ENCODE measurements at places on chromosomes 6 and 20.
A peak's percentile ranks its signal among the peaks of the same experiment; 100 is the strongest.

GRCh38 chr20:13533946-13534345 lies 104.8 kb downstream of the TASP1 start:
- no peak for DNase-seq

GRCh38 chr6:89970609-89971337 lies 76.5 kb downstream of the GJA10 start:
- no peak for DNase-seq

DNA sequence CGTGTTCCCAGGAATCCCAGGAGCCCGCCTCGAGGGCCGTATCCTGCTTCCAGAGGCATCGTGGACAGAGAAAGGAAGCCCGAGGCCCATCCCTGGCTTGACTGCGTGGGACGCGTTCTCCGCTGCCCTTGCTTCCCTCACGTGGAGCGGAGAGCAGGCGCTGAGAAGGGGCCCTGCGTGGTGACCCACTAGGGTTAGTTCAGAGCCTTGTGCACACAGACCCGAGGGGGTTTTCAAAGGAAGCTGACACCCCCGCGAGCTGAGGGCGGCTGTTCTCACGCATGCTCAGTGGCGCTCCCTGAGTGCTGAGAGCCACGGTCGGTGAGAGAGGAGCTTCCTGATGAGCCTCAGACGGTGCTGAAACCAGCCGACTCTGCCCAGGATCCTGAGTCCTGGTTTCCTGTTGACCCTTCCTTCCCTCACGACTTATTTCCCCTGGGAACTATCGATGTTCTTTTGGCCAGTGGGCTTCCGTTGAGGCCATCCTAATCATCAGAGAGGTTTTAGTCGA lies 28.9 kb upstream of the CCR6 start:
- peak; percentile 50 for DNase-seq

DNA sequence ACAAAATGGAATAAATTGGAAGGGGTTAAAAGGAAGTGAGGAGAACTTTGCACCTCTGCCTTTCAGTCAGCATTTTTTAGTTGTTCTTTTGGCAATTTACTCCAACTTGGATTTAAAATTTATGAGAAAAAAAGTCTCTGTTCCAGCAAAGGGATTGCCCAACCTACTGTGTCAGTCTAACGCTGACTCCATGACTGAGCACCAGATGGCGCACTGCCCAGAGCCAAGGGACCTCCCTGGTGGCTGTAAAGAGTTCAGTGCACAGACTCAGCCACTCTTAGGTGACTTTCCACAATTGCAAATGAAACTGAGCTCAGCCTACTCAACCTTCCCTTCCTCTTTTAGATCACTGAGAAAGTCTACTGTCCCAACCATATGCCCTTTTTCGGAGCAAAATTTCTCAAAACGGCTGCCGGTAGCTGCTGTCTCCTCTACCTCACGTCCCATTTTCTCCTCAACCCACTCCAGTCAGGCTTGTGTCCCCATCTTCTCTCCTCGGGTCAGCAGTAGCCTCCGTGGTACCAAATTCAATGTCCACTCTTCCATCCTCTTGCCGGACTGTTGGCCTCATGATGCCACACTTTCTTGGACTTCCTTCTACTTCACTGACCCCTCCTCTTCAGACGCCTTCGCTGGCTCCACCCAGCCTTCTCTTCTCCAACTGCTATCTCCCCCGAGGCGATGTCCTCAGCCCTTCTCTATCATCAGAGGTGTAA lies 38.7 kb downstream of the GSTA2 start:
- peak; percentile 14 for DNase-seq

- no peak for DNase-seq
These were observed 7.6 kb upstream of the ADGRF4 start for GRCh38 chr6:47690791-47691190.

- DNase-seq: no peak
These were observed 942 bp downstream of the ACAT2 start for GRCh38 chr6:159762681-159763293.

- no peak for DNase-seq
These were observed 34.3 kb upstream of the POU5F1 start for GRCh38 chr6:31204751-31205145.

DNA sequence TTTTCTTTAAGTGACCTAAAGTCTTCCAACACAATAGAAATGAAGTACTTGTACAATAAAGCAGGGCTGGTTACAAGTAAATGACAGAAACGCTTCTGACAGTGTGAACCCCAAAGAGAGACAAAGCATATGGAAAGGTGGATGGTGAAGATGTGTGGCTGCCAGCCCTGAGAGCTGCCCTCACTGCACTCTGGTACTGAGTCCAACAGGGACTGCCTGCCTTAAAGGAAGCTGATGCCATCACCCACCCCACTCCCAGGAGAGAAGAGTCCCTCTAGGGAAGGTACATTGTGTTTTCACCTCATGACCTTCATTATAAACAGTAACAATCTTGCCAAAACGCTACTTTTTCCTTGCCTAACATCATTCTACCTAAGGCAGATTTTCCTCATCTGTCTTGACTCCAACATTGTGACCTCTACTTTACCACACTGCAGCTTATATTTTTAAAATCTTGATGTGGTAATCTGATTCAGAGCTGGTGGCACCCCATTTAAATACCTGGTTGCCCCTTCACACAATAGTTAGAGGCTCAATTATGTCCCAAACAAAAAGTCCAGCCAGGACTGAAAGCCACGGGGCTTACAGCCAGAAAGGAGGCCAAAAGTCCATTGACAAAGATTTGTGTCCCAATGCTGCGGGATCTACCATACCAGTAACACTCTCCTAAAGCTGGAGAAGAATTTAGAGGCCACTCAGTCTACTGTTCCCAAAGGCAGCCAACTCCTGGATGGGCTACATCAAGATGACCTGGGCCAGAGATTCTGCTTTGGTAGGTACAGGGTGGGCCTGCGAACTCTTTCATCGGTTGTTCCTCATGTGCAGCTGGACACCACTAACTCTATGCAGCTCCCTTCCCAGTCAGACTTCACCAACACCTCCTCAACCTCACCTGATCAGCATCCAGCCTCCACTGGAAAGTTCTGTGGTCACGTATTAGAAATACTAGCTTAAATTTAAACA lies 4.4 kb downstream of the APMAP start:
- no peak for DNase-seq

GRCh38 chr6:137230547-137230946 lies 11.4 kb upstream of the IFNGR1 start:
- DNase-seq: no peak

- no peak for DNase-seq
These were observed 139.8 kb downstream of the ZDHHC14 start for GRCh38 chr6:157520596-157521361.

DNA sequence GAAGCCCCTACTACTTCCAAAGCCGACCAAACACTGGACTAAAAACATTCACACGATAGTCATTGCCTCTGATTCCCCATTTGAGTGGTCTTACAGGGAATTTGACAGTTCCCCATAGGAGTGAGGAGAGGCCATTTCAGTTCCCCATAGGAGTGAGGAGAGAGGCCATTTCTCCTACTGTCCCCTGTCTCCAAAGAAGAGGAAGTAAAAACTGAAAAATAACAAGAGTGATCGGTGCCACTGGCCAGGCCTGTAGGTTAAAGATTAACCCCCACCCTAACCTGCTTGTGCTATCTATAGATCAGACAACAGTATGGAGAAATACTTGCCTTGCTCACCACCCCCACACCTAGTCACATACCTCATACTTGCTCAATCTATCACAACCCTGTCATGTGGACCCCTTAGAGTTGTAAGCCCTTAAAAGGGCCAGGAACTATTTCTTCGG lies 204.0 kb upstream of the MOCS1 start:
- no peak for DNase-seq

- no peak for DNase-seq
These were observed 107.4 kb downstream of the PXDC1 start for GRCh38 chr6:3643921-3644738.

- DNase-seq: no peak
These were observed 286.7 kb upstream of the POU3F2 start for GRCh38 chr6:98547634-98548033.

DNA sequence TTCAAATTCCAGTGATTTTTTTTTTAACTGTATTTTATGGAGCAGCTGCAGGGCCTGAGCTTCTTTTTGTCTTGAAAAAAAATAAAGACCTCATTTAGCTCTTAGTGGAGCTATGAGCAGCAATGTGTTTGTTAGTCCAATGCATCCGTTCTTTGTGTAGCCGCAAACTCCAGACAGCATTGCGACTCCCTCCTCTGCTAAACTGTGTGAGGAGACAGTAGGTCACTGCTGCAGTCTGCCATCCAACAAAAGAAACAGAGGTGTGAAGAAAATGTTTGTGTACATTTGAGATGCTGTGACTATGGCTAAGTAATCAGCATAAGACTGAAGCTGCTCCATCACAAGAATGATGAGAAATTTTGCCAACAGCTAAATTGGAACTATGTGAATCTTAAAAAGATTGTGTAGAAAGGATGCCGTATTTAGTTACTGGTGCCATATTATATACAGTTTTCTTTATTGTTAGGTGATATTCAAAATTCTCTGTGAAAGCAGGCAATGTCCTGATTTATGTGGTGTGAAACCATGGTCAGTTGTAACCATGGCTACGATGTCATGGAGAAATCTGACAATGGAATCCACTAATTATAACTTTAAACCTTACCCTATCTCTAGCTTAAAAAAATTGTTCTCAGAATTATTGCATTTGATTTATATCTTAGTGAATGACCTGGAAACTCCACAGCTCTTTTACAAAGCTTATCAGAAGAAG lies 428.8 kb upstream of the EPHA7 start:
- DNase-seq: no peak

GRCh38 chr6:169445661-169446581 lies 192.3 kb upstream of the THBS2 start:
- DNase-seq: no peak

GRCh38 chr6:19210849-19211590 lies 626.1 kb upstream of the ID4 start:
- no peak for DNase-seq

- no peak for DNase-seq
These were observed 11.3 kb upstream of the TMEM181 start for GRCh38 chr6:158548418-158549161.

- DNase-seq: no peak
These were observed 16.7 kb downstream of the UBE2V1 start for GRCh38 chr20:50096237-50096636.

GRCh38 chr6:133637874-133638273 lies 251.0 kb upstream of the TCF21 start:
- no peak for DNase-seq

DNA sequence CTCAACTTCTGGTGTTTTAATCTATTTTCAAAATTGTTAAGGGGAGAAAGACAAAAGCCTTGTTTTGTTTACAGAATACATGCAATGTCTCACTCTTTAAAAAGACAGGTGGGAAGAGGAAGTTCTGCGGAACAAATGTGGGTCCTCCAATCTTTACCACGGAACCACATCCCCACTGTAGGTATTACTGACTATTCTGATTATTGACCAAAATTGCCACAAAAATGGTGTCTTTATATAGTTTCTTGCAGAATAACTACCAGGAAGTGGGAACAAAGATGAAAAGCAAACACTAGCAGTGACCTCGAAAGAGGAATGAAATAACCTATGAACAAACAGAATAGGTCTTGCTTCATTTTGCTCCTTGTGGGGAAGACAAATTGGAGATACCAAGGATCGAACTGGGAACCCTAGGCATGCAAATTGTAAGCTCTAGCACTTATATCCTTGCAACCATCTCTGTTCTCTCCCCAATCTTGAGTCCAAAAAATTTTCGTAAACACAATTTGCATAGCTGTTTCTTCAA lies 106.7 kb downstream of the GPX5 start:
- no peak for DNase-seq

- DNase-seq: no peak
These were observed 28.5 kb upstream of the ADGRF4 start for GRCh38 chr6:47669684-47670513.

DNA sequence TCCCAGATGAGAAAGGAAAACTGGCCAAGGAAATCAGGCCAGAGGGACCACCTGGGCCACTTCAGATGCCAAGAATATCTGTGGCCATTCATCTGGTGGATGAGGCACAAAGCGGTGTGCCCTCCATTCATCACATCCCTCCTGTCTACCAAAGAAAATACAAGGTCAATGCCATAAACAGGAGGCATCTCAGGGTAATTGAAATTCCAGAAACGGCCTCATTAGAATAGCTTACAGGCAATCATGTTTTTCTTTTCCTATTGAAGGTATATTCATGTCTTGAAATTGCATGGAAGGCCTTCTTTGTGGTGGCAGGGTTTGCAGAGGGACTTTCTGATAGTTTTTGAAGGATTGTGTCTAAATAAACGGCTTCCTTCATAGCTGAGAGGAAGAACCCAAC lies 578.3 kb downstream of the HAO1 start:
- DNase-seq: no peak

GRCh38 chr6:129059650-129060049 lies 176.7 kb downstream of the LAMA2 start:
- no peak for DNase-seq

GRCh38 chr6:33992191-33992590 lies 153.7 kb downstream of the GRM4 start:
- DNase-seq: no peak

DNA sequence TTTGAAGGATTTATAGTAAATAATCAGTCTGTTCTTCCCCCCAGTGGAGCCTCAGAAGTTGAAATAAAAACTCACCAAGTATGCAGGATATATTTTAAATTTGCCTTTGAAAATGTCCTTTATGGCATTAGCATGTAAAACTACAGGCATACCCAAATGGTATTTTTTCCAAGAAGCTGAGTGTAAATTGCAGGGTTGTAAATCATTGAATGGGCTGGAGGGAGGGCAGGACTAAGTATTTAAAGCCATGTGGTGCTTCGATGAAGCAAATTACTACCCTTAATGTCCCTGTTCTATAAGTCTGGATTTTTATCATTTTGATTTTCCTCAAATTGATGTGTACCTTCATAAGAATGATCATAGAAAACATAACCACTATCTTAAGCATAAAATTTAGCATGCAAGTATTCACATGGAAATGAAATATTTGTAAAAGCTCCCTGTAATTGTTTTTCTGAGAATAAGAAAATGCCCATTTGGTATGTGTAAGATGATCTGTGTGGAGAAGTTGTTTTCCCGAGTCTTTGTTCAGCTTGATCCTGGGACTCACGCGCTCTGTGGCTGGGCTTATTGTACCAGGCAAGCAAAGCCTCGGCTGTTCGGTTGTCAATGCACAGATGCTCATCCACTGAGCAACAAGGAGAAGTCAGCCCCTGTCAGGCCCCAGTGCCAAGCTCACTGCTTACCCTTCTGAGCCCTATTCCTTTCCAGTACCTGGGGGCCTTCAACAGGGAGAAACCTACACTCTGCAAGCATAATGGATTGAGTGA lies 66.7 kb downstream of the CD164 start:
- no peak for DNase-seq

DNA sequence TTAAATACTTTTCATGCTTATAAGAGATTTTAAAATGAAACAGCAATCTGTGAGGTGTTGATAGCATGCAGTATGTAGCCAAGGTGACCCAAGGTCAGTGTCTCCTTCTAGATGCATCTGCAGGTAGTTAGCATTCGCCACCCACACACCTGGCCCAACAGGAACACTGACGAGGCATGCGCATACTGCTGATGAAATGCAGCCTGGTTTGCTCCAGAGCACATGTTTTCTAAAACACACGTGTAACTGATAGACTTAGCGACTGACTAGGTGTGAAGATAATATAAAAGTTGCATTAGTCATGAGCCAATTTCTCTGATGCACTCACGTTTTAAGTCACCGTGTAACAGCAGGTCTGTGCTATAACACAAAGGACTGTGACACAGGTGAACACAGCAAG lies 77.1 kb upstream of the RPS6KA2 start:
- DNase-seq: no peak

Measured in stimulated activated CD8-positive, alpha-beta memory T cell treated with anti-CD3 and anti-CD28 coated beads, Interleukin-2, amount 100 ng/mL, for 1 hour (primary cell).